ENCODE measurements at places on chromosomes 16 and 17.

GRCh38 chr16:68985268-68985667 lies 120.2 kb upstream of the HAS3 start:
- DNase-seq, result no peak

GRCh38 chr17:7956228-7956965 lies 24.4 kb downstream of the CNTROB start:
- DNase-seq, result no peak

- no peak for DNase-seq
Observed at GRCh38 chr16:84000989-84001642, 33.1 kb downstream of the NECAB2 start.

DNA sequence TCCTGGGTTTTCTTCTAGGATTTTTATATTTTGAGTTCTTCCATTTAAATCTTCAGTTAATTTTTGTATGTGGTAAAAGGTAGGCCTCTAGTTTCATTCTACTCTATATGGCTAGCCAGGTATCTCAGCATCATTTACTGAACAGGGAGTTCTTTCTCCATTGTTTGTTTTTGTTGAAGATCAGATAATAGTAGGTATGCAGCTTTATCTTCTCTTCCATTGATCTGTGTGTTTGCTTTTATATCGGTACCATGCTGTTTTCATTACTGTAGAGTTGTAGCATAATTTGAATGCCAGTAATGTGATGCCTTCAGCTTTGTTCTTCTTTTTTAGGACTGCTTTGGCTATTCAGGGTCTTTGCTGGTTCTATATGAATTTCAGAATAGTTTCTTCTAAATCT lies 77.3 kb downstream of the USP22 start:
- DNase-seq, result no peak

DNA sequence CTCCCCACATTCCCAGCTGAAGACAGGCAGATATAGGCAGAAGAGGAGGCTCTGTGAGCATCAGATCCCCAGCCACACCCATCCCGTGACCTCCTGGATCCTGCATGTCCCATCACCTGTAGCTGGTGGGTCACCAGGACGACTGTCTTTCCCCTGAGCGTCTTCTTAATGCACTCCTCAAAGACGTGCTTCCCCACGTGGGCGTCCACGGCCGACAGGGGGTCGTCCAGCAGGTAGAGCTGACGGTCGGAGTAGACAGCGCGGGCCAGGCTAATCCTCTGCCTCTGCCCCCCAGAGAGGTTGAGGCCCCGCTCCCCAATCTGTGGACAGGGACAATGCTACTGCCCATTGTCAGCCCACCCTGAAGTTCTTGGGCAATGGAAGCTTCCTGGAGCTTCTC lies 40.5 kb downstream of the ABCC12 start:
- DNase-seq, result no peak

GRCh38 chr17:19359151-19359550 lies 3.4 kb downstream of the B9D1 start:
- no peak for DNase-seq

GRCh38 chr16:84139628-84140258 lies 5.2 kb downstream of the HSDL1 start:
- DNase-seq, result no peak

DNA sequence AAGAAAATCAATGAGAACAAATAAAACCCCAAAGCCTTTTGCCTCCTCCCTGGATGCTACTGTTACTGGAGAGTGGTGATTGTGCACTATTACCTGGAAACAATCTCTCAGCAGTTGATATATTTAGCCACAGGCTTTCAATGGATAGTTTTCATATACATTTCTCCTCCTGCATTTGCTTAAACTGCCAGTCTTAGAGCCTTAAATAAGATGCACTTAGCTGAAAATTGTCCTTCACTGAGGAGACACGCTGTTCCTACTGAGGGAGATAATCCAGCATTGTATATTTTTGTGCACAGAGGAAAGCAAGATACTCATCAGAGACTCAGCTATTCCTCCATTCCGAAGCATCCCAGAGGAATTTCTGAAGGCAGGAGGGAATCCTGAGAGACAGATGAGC lies 520.2 kb upstream of the C16orf82 start:
- DNase-seq, result no peak

DNA sequence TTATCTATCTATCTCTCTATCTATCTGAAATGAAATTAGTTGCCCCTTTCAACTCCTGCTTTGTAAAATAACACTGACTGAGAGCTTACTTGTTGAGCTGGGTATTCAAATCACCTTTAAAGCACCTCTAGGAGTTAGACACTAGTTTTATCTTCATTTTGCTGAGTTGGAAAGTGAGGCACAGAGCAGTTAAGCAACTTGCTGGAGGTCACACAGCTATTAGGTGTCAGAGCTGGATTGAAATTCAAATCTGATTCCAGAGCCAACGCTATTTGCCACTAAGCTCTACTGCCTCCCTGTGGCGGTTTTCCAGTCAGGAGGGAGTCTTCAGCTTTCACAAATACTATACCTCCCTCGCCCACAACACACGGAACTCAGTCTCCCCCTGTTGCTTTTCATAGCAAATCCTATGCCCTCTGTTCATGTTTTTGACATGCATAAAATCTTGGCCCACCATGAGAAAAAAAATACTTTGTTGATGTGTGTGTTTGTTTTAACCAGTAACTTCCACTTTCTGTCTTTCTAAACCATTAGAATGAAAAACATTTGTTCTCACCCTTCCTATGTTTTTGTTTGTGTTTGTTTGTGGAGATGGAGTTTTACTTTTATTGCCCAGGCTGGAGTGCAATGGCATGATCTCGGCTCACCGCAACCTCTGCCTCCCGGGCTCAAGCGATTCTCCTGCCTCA lies 74.8 kb upstream of the SMURF2 start:
- peak; percentile 47 for DNase-seq

- no peak for DNase-seq
Observed at GRCh38 chr16:68487669-68488068, 39.4 kb upstream of the SMPD3 start.

DNA sequence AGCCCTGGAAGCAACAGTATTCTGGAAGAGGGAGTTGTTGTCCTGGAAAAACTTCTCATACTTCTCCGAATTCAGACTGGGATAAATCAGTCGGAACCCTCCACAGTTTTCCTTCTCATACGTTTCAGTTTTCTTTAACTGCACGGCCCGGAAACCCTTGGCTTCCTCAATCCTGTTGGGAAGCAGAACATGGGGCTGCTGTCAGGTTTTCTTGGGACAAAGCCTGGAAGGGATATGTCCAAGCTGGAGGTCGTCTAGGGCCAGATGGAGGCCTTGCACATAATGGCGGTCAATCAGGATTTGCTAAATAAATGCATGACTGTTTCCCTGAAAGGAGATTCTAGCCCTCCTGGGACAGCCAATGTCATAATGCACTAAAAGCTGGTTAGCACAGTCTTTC lies 29.2 kb downstream of the TTLL6 start:
- DNase-seq, result no peak

DNA sequence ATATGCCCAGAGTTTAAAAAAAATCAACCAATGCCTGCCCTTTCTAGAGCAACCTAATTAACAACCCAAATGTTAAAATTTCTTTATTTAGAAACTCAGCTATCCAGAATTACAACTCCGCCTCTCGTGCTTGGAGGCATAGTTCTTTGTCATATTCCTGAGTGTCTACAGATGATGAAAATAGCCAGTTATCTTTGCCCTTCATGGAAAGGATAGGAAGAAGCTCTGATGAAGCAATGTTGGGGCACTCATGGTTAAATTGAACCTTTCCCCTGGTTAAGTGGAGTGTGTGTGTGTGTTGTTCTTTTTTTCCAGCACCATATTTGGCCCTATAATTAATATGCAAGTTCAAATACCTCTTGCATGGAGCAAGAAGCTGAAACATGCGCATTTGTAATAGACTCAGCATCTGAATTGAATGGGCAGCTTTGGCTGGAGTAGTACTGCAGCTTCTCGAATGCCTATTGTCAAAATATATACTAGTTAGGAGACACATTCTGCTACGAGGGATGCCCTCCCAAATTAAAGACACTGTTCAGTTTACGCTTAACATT lies 506.2 kb downstream of the WWOX start:
- no peak for DNase-seq

GRCh38 chr16:71672803-71673581 lies 47.0 kb downstream of the MARVELD3 start:
- DNase-seq, result no peak

GRCh38 chr17:20083156-20083859 lies 74.1 kb downstream of the SPECC1 start:
- DNase-seq, result no peak

DNA sequence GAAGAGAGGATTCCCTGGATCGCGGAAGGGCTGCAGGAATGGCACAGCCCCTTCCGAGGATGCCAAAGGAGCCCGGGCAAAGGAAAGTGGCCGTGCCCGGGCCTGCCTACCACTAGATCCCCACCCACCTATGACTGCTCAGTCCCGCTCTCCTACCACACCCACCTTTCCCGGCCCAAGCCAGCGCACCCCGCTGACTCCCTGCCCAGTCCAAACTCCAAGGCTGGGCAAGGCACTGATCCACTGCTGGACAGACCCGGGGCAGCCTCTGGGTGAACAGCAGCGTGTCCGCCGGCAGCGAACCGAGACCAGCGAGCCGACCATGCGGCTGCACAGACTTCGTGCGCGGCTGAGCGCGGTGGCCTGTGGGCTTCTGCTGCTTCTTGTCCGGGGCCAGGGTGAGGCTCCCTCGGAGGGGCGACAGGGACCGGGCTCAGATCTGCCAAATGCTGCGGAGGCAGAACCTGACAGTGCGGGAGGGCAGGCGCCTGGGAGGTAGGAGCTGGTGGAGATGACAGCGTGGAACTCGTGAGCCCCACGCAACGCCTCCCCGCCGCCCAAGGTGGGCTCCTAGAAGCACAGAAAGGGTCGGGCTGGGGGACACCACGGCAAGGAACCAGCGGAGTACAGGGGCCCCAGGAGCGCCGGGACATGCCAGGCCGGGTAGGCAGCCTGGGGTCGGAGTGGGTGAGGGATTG lies at the start of gene CES2:
CES2 (plus strand) TSS at position 203 of the 698 bp plus-strand sequence; CDS start at position 323, 120 bp downstream.
- DNase-seq, result no peak

- no peak for DNase-seq
Observed at GRCh38 chr17:29107084-29107483, 64.1 kb downstream of the PIPOX start.

GRCh38 chr16:73323880-73324279 lies 276.0 kb upstream of the ZFHX3 start:
- DNase-seq, result no peak

DNA sequence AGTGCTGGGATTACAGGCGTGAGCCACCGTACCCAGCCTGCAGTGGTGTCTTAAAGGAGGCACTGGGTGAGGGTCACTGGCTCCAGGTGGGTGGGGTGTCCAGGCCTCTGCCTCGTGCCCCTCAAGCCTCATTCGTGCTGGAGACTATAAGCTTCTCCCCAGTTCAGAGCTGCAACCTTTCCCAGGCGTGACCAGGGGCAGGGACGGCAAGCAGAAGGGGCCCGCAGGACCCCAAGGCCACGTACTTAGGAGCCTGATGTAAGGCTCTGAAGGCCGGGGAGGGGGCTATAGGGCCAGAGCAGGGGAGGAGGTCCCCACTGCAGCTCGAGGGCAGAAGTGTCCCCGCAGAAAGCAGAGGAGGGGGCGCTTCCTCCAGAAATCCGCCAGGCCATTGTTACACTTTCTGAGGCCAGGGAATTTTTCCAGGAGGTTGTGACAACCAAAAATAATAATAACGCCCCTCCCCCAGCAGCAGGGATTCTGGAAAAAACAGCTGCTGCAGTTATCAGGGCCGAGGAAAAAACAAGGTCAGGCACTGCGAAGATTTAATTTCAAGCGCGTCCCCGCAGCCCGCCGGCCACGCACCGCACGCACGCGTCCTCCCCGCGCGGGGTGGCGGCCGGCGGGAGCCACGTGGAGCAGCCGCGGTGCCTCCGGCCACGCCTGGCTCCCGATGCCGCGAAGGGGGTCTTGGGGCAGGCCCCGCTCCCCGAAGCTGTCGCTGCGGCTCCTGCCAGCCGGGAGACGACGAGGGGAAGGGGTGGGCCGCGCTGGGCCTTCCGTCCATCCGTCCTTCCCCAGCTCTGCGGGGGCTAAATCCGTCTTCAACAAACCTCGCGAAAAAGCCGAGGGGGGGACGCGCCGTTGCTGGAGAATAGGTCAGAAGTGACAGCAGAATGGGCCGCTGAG lies 45.8 kb upstream of the SLC38A10 start:
- DNase-seq, result no peak

- no peak for DNase-seq
Observed at GRCh38 chr17:54180950-54181349, 358.2 kb downstream of the KIF2B start.

- DNase-seq, result no peak
Observed at GRCh38 chr16:75206749-75207451, at the start of gene CTRB2. Gene CTRB2, minus strand, starts transcription at chr16:75207161. Its CDS starts 20 bp downstream, at chr16:75207141.

DNA sequence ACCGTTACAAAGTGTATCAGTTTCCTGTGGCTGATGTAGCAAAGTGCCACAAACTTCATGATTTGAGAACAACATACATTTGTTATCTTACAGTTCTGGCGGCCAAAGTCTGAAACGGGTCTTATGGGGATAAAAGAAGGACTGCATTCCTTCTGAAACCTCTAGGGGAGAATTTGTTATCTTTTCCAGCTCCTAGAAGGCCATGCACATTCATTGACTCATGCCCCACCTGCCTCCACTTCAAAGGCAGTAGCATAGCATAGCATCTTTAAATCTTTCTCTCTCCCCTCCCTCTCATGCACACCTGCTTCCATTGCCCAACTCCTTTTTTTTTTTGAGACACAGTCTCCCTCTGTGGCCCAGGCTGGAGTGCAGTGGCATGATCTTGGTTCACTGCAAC lies 190.7 kb upstream of the DYNLRB2 start:
- DNase-seq, result no peak

- no peak for DNase-seq
Observed at GRCh38 chr16:50228364-50228868, 37.9 kb upstream of the ADCY7 start.

GRCh38 chr17:66461343-66461995 lies 159.1 kb downstream of the PRKCA start:
- no peak for DNase-seq

DNA sequence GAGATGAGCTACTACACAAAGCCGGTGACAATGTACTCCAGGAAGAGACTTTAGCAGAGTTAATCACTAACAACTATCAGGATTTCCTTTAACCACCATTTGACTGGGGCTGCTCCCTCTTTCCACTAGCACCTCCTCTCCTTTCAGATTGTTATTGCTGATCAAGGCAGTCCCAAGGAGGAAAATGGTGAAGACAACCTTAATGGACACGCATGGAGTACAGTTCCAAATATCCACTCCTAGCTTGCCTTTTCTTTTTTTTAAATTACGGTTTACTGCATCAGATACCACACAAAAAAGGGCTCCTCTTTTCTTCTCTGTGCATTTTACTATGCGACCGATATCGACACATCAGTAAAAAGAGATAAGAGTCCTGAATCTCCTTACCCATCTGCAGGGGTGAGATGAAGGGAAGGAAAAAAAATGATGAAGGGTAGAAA lies 30.9 kb downstream of the FAM222B start:
- no peak for DNase-seq

DNA sequence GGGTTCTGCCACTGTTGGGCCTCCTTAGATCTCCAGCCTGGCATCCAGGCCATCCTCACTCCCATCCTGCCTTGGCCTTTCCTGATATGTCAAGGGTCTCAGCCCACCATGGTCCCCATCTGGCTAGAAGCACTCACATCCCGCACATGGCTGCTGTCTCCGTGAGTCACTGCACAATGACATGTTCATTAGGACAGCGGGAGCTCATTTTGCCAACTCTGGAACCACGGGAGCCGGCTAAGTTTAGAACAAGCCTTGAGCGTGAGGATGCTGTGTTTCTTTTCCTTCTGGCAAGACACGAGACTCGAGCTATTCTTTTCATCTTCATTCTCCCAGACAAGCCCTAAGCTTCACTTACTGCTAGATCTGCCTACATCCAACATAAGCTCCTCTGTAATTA lies 65.7 kb upstream of the KSR1 start:
- no peak for DNase-seq
